Ammon's horn (tissue), 1 donor: ENCODE measurements at places on chromosomes 2 and 18.

- DNase-seq, result no peak
These were observed 72.9 kb upstream of the VRK2 start for GRCh38 chr2:57973621-57974186.

DNA sequence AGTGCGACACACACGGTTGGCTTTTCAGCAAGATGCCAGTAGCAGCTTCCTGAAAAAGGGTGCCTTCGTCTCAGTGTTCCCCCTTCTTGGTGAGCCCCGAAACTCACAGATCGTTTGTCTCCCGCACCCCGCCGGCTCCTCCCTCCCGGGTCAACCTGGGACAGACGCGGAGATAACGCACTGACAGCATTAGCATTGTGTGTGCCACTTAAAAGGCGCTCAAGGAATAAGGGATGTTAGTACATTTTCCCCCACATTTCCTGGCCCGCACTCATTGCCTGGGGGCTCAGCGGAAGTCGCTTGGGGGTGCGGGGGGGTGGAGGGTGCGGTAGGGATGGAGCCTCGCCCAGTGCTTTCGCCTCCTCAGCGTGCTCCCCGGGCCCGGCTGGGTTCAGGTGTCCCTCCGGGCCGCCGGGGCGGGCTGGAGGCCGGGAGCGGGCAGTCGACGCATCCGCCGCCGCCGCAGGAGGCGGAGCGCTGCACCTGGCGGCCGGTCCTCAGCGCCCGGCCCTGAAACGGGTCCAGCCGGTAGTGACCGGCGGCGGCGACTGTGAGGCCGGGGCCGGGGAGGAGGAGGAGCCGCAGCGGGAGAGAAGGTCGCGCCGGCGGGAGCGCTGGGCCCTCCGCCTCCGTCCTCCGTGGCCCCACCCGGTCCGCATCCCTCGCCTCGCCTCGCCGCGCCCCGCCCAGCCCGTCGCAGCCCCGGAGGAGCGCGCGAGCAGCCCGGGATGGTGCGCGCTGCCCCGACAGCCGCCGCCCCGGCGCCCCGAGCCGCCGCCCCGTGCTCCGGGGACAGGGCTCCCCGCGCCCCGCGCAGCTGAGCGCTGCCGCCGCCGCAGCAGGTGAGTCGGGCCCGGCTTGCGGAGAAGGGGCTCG lies at the start of gene MFSD6:
Gene MFSD6, plus strand, starts transcription at position 694 of the 876 bp plus-strand sequence. CDS start 27,675 bp downstream, outside the sequence.
- DNase-seq, result peak; percentile 60

DNA sequence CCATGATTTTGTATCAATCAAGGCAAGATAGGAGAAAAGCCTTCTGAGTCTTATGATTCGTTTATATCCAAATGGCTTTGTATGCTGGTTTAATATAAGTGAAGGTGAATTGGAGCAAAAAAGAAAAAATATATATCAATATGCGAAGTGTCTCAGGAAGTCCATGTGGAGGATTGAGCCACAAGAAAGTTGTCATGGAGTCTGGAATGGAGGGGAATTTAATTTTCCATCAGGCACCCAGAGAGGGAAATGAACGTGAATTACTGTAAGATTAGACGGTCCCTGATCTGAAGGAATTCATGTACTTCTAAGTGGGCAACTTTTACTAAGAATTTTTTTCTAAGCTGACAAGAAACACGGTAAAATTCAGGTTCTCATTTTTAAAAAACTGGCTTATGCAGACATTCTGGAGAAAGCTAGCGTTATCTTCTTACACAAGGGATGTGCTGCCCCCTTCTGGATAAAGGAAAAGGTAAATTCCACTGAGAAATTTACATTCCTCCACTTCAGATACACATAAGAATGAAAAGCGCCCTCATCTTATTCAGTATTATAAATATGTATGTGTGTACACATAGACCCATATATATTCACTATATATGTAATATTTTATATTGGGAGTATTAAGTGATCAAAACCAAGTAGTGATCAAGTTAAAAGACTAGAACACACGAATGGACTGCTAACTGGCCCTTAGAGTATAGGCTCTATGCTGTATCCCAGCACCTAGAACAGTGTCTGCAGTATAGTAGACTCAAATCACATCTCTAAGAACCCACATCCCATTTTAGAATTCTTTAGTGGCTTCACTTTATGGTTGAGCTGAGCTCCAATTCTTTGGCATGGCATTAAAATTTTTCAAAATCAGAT lies 289.0 kb upstream of the TFPI start:
- DNase-seq, result peak; percentile 63

DNA sequence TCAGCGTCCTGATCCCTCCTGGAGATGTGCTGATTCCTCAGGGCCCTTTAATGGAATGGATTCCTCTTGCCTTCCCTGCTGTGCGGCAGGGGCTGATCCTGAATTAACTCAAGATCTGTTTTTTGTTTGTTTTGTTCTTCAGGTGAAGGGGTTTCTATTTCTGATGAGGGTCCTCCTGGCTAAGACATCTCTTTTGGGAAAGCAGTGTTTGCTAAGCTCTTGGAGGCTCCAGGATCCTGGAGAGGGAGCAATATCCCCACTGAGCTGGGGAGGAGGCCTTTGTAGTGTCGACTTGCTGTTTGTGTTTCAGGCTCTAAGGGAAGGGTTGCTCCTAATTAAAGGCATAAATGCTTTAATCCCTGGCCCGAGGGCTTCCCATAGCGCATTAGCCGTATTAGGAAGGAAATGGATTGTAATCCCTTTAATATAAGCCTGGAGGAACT lies 65.3 kb upstream of the FOXI3 start:
- no peak for DNase-seq

DNA sequence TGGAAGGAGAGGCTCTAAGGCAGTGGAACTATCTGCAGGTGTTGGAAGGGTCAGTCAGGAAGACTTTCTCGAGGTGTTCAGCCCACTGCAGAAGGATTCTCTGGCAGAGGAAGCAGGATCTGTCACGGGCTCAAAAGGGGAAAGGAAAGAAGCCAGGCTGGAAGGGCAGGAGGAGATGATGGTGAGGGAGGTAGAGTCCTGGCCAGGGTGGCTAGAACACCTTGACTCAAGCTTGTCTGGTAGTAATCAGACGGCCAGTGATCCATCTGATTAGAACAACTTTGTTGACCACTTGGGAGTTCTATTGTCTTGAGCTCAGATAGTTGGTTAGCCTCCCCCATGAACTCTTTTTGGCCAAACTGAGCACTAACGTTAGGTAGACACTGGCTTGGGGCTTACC lies 9.7 kb upstream of the ATOH8 start:
- DNase-seq, result no peak

GRCh38 chr2:161419638-161420190 lies 3.6 kb downstream of the TBR1 start:
- DNase-seq, result no peak

- DNase-seq, result no peak
These were observed 264.3 kb downstream of the PTGR3 start for GRCh38 chr18:74944676-74945075.

DNA sequence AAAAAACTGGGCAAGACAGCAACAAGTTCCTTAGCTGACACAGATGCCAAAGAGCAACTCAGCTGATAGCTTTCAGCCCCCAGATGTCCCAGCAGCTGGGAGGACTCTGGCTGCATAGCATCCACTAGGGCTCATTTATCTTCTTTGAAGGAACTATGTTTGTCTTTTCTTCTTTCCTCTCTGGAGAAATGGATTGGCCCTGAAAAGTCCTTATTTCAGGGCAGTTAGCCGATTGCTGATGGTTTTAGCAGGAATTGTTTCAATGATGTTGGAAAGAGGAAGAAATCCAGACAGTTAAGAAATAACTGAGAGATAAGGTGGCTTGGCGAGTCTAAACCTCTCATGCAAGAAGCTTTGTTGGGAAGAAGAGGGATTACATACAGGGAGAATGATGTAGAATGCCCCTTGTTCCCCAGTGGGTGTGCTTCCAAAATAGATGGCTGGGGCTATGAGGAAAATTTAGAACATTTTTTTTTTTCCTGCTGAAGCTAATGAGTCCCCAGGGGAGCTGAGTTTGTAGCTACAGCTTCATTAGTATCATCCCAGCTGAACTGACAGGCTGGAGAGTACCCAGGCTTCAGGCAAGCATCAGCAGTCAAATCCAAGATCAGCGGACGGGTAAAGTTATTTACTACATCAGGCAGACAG lies 33.6 kb upstream of the SERPINE2 start:
- DNase-seq, result no peak

- no peak for DNase-seq
These were observed 37.4 kb downstream of the ZNF236 start for GRCh38 chr18:76859474-76860339.

GRCh38 chr2:64477979-64478378 lies 24.0 kb downstream of the LGALSL start:
- no peak for DNase-seq

DNA sequence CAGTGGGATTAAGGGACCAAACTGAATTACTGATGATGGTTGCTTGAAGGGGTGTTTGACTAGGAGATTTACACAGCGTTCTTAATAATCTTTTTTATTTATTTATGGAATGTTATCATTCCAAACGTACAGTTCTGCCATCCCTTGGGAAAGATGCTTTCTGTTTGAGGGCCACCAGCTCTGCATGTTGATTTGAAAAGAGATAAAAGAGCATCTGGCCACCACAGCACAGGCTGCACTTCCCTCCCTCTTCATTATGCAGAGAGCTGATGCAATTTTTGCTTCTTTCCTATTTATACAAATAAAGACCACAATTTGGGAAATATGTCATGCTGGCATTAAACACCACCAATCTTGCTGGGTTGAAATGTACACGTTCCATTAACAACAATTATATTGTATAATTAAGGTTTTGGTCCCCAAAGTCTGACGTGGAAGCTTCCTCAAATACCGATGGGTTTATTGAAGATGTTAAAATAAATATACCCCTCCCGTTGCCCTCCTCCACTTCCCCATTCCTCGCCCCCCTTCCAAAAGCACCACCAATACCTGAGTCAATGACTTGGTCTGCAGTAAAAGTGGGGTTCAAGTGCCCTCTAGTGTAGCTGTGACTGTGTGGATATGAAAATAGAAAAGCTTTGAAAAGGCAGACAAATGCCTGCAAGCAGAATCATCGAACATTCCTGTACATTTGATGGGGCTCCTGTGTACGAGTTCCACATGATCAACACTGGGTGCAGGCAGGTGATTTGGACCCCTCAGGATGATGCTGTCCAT lies 211.9 kb downstream of the HRH4 start:
- DNase-seq, result peak; percentile 42

DNA sequence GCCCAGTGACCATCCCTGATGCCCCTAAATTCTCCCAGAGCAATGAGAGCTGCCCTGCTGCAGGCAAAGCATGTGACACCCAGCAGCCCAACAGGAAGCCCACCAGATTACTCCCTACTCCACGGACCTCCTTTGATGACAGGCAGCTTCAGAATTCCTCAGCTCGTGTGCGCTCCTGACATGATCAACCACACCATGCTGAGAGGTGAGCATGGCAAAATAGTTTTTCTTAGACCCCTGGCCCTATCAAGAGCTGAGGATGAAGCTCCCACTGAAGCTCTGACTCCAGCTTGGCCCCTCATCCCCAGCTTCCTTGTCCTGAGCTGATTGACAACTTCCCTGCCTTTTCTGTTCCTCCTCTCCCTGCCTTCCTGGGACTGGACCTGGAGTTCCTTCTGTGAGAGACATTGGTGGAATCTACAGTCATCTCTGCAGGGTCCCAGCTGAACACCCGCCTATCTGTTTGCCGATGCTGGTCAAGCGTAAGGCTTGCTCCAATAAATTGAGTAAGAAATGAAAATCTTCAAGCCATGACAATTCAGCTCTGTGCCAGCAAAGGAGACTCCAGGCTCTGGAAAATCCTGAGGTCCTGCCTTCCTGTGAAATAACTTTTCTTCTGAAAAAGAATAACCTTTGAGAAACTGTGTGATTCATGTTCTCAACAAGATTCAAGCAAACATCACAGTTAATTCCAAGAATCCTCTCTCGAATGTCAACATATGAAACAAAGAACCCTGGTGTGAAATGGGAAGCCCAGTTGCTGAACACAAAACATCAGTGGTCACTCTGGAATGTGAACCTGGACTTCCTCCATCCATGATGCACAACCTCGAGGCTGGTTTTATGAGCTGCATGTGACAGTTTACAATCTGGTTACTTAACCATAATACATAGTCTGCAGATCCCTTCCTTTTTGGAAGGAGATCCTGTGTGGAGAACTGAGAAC lies 201.1 kb downstream of the SPP2 start:
- no peak for DNase-seq

- DNase-seq, result no peak
These were observed 435 bp downstream of the MYO7B start for GRCh38 chr2:127535918-127536317.

DNA sequence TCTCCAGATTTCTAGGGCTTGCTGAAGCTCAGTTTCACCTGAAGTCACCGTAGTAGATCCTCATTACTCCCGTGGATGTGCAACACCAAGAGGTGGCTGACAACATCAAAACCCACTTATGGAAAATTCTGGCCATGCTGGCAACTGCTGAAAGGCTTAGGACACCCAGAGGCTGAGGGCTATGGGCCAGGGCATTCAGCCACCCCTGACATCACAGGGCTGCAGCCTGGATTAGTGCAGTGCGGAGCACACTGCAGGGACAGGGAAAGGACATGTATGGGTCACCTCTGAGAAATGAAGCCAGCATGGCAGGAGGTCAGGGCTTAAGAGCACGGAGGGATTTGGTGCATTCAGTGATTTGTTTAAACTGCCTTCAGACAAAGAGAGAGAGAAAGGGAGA lies 300.6 kb downstream of the TDRD15 start:
- no peak for DNase-seq

DNA sequence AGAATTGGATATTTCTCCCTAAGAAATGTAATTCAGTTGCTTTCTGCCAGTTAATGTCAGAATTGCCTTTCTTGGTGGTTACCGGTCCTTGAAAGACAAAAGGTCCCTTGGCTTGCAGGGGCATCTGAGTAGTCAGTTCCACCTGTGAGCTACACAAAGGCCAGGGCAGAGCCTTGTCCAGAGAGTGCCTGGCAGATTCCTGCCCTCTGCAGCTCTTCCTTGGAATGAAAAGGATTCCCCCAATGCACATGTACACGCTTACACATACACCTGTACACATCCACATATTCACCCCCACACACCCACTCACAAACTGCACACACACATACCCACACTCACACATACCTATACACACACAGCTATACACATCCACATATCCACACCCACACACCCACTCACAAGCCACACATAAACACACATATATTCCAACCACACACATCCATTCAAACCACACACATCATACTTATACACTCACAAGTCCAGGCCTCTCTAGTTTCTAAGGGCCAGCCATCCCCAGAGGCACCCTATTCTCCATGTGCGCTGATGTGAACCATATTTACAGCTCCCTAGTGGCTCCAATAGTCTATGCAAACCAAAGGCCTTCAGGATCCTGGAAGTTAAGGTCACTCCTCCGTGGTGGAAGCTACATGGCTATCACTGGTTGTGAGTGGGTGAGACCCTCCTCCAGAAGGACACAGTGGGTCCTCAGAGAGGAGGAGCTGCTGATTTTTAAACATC lies 9.6 kb downstream of the CYRIA start:
- DNase-seq, result no peak

DNA sequence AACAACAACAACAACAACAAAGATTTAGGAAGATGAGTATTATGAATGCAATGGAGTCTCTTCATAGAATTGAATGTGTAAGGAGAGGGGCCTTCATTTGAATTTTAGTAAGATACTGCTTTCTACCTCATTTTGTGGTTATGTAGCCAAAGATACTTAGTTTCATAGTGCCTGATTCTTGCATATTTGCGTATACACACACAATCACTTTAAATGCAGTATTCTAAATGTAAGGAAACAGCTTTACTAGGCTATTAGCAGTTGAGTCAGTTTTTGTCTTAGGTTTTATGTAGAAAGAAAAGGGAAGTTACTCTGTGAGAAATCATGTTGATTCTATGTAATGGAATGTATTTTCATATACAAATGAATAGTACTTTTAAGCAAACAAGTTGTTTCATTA lies 80.5 kb downstream of the HAUS1 start:
- DNase-seq, result no peak

GRCh38 chr18:62510789-62511188 lies 12.0 kb upstream of the ZCCHC2 start:
- DNase-seq, result no peak

GRCh38 chr2:118124288-118124891 lies 36.1 kb downstream of the INSIG2 start:
- DNase-seq, result peak; percentile 32
